Activated CD8-positive, alpha-beta memory T cell treated with anti-CD3 and anti-CD28 coated beads for 4 hours (primary cell): ENCODE measurements at places on chromosomes 7 and 10.

- no peak for DNase-seq
Observed at GRCh38 chr7:19116121-19117090, 1.0 kb downstream of the TWIST1 start.

DNA sequence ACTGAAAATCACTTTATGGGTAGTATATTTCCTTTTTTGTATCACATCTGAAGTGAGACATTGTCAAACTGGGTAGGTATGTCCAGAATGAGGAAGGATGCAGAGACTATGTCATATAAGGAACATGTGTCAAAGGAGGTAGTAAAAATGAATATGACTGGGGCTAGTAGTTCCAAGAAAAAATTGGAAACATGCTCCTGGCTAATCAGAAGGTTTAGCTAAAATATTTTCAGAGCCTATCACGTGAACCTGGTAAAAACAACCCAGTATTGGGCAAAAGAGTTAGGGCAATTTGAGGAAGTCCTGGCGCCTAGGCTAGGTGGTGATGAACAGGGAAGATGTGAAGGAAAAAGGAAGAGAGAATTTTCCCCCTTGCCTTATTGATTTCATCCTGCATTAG is 26.4 kb downstream of the ENTPD1 start:
- DNase-seq, result no peak

DNA sequence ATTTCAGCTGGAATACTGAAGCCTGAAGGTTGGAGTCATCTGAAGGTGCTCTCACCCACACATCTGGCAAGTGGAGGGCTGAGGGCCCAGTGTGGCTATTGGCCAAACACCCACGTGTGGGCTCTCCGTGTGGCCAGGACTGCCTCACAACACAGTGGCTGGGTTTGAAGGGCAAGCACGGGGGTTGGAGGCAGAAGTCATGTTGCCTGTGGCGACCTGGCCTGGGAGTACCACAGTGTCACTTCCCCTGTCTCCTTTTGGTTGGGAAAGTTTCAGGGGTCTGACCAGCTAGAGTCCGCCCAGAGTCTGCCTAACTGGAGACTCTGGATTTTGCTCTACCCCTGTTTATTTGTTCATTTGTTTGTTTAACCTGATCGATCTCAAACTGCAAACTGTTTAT is 169.5 kb downstream of the DNAJB6 start:
- DNase-seq, result no peak

DNA sequence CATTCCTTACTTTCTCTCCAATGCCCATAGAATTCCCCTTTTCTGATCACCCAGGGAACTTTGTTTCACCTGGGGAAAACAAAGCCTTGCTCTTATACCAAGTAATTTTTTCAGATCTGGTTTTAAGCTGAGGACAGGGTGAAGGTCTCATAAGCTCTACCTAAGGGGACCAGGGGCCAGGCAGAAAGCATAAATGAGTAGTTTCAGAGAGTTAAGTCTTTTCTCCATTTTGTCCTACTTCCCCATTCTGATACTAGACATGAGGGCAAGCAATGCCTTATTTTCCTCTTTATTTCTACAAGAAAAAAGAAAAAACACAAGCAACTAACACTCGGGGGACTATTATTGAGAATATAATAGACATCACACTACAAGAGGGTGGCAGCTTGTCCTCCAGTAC is 2.9 kb downstream of the AKR1D1 start:
- DNase-seq, result no peak

- no peak for DNase-seq
Observed at GRCh38 chr10:99507265-99507664, 25.5 kb upstream of the NKX2-3 start.

DNA sequence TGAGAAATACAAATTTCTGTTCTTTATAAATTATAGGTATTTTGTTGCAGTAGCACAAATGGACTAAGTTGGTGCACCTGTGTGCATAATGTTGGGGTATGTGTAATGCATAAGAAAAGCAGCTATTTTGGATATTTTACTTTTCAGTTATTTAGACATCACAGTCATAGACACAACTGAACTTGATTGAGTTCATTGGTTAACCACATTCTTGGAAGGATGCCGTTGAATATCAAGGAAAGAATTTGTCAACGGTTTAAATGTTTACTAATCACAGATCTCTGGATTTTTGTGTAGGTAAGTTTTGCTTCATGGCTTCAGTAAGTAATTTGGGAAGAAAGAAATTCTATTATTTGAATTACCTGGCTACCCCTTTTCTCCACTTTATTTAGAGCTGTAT is 4.1 kb downstream of the OTUD1 start:
- no peak for DNase-seq

GRCh38 chr10:88522715-88523114 is 60.4 kb downstream of the RNLS start:
- DNase-seq, result no peak

- no peak for DNase-seq
Observed at GRCh38 chr10:94192974-94193373, 169.8 kb downstream of the NOC3L start.

DNA sequence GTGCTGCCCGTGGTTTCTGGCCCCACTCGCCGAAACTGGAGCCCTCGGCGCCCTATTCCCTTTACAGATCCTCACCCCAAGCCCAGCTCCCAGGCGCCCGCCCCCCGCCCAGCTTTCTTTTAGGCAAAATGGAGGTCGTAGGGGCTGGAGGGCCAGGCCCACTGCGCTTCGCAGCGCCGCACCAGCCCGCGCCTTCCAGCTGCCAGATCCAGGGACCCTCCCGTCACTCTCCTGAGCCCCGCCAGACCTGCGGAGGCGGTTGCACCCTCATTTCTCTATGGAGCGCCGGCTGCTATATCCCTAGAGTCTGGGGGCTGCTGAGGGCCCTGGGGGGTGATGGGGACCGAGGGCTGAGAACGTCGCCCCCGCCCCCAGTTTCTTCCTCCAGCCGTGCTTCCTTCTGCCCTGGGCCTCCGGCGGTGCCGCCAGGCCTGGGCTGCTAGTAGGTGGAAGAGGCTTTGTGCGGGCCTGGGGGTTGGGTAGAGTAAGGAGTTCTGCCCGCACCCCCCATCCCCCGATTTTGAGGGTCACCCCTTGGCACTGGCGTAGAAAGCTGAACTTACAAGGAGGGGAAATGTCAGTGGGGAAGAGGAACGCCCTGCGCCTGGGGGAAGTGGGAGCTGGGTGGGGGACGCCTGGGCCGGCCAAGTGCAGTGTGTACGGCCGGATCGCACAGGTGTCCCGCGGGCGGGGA is 1.0 kb downstream of the GNB2 start:
- DNase-seq, result no peak

GRCh38 chr10:131843089-131843595 is 57.7 kb upstream of the PPP2R2D start:
- DNase-seq, result no peak

DNA sequence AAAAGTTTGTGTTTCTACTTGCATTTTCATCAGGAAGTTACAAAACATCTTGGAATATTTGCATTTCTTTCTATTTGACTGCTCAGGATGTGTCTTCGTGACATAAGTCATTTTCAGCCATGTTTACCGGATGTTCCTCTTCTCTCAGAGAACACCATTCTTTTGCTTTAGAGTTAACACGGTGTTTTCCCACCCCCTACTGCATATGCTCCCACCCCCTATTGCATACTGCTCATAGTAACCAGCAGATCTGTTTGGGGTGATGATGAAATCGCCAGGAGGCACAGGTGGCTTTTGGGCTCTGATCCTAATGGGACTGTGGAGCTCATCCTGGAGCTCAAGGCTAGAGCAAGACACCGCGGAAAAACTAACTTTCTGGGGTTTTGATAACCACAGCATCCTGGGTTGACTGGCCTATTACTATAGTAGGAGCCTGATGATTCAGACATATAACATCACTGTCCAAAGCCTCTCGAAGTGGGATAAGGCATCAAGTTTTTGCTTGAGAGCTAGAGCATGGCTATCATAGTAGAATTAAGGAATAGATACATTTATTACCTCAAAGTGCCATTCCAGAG is 65.1 kb upstream of the BET1 start:
- no peak for DNase-seq

GRCh38 chr10:65341323-65341925 is 1584.4 kb upstream of the LRRTM3 start:
- DNase-seq, result no peak
